ENCODE measurements at places on chromosomes 1 and 21. TPM values are rescaled to one million over a fixed set of nuclear protein-coding genes. Genes with fewer than 3 reads are reported as not detected.

The PTPRU gene
- total RNA-seq, result 10.8 TPM

DNA sequence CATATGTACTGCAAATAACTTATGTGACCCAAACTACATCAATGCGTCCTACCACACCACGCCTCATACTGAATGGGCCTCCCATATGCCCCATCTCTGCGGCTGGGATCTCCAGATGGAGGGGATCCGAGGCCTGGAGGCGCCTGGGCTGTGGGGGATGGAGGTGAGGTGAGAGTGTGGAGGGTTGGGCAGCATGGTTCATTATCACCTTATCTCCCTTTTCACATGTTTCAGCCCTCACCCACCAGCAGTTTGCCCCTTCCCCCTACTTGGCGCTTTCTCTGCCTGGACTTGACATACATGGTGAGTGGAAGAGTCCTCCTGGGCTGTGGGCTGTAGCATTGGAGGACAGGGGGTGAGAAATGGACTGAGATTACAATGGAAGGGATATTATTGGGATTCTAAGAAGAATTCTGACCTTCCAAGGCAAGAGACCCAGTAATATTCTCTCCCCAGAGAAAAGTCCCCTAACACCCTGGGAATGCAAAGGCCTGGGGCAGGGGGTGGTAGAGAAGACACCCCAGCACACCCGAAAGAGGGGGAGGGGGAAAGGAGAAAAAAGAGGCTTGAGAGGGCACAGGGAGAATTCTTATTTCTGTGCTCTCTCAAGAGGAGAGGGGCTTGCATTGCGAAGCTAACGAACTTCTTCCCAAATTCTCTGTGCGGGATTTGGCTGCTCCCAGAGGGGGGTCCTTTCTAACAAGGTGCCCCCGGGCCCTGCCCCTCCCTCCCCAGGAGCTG, 61.4 kb downstream of the MEF2D start:
- no peaks in the 10 kb centered on the region for H3K4me1 ChIP-seq
- H3K27ac ChIP-seq, result no peak overlapping the region
- no peak for DNase-seq
- no peak overlapping the region for H3K4me3 ChIP-seq

GRCh38 chr1:119808491-119808890, 2.8 kb downstream of the REG4 start:
- no peak overlapping the region for H3K27ac ChIP-seq
- DNase-seq, result no peak
- peaks cover 25% of the 10 kb centered on the region for H3K27me3 ChIP-seq
- no peaks in the 10 kb centered on the region for H3K4me1 ChIP-seq

GRCh38 chr1:35603941-35604340, 30.8 kb downstream of the TFAP2E start:
- no peaks in the 10 kb centered on the region for H3K27me3 ChIP-seq
- H3K36me3 ChIP-seq, result peaks cover 60% of the 10 kb centered on the region
- H3K4me3 ChIP-seq, result no peak overlapping the region
- H3K4me1 ChIP-seq, result no peaks in the 10 kb centered on the region

DNA sequence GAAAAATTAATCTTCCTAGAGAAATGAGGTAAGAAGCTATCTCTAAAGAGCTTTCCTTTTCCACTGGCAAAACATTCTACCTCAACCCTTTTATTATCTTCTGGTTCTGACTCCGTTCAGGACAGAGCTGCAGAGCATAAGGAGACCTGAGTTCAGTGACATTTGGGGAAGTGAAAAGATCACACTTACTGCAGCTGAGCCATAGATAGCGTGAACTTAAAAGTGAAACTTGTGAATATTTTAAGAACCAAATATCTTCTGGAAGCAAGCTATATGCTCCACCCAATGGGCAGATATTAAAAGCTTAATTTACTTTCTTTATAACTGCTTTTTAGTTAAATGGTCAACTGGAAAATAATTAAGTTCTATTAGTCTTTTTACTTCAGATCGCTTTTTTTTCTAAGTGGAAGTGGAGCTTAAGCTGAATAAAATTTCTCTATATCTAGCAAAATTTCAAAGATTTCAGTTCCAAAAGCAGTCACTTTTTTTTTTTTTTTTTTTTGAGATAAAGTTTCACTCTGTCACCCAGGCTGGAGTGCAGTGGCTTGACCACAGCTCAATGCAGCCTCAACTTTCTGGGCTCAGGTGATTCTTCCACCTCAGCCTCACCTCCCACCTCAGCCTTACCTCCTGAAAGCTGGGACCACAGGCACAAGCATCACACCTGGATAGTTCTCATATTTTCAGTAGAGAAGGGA, 11.9 kb downstream of the PTPN22 start:
- H3K4me1 ChIP-seq, result no peaks in the 10 kb centered on the region
- no peak overlapping the region for H3K4me3 ChIP-seq
- H3K36me3 ChIP-seq, result no peaks in the 10 kb centered on the region
- H3K27me3 ChIP-seq, result no peaks in the 10 kb centered on the region

GRCh38 chr1:174967845-174968705, 31.7 kb upstream of the CACYBP start:
- H3K4me3 ChIP-seq, result no peak overlapping the region
- H3K36me3 ChIP-seq, result no peaks in the 10 kb centered on the region

DNA sequence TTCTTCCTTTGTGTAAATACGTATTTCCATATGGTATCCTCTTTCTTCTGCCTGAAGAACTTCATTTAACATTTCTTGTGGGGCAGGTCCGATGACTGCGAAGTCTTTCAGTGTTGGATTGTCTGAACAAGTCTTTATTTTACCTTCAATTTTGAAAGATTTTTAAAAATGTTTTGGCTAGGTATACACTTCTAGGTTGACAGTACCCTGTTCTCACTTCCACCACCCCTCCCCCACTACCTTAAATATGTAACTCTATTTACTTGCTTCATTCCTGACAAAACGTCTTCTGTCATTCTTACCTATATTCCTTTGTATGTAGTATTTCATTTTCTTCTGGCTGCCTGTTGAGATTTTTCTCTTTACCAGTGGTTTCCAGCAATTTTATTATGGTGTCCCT, 85.7 kb upstream of the ARTN start:
- H3K36me3 ChIP-seq, result peaks cover 2% of the 10 kb centered on the region
- no peaks in the 10 kb centered on the region for H3K27me3 ChIP-seq
- no peak overlapping the region for H3K27ac ChIP-seq
- no peak overlapping the region for H3K4me3 ChIP-seq

The ADAM30 gene
- not detected for total RNA-seq

- H3K4me1 ChIP-seq, result peaks cover 43% of the 10 kb centered on the region
- H3K36me3 ChIP-seq, result no peaks in the 10 kb centered on the region
- peak; percentile 33 for DNase-seq
- no peaks in the 10 kb centered on the region for H3K27me3 ChIP-seq
Measured at GRCh38 chr21:46098303-46099141, 610 bp downstream of the COL6A2 start.

- H3K27ac ChIP-seq, result no peak overlapping the region
- H3K36me3 ChIP-seq, result no peaks in the 10 kb centered on the region
- no peak for DNase-seq
Measured at GRCh38 chr1:222009105-222009730, 267.3 kb upstream of the DUSP10 start.

- no peaks in the 10 kb centered on the region for H3K27me3 ChIP-seq
- no peaks in the 10 kb centered on the region for H3K36me3 ChIP-seq
- H3K27ac ChIP-seq, result no peak overlapping the region
Measured at GRCh38 chr1:228866468-228866867, 131.2 kb downstream of the RHOU start.

GRCh38 chr21:22890656-22891055, 1892.4 kb downstream of the NCAM2 start:
- H3K36me3 ChIP-seq, result no peaks in the 10 kb centered on the region
- no peak overlapping the region for H3K4me3 ChIP-seq
- no peak for DNase-seq
- H3K27me3 ChIP-seq, result no peaks in the 10 kb centered on the region
- H3K4me1 ChIP-seq, result no peaks in the 10 kb centered on the region

DNA sequence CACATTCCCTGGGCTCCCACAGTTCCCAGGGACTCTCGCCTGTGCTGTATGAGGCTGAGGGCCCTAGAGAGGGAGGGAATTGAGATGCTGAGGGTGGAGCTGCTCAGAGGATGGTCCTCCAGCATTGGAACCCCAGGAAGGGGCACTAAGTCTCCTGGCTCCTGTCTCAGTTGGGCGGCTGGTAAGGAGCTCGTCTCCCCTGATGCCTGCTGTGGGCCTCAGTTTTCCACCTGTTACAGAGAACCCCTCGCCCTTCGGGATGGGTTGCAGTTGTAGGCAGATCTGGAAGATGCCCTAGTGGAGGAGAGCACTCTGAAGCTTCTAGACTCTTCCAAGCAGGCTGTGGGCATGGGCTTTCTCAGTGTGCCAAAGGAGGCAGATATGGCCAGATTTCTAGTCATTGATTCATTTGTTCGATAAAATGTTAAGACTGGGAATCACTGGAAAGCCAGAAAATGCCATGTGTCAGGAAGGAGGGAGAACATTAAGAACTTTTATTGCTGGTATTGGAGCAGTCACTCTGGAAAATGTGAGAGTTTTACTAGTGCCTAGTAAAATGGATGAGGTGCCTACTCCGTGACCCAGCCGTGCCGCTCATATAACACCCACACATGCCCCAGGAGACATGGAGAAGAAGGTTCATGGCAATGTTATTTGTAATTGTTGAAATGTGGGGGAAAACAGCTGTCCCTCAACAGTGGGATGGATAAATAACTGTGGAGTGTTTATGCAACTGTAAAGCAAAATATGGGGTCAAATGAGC, 828 bp upstream of the MYBPH start:
- no peak for DNase-seq
- H3K4me1 ChIP-seq, result peaks cover under 1% of the 10 kb centered on the region
- H3K27ac ChIP-seq, result no peak overlapping the region

The KLF18 gene
- total RNA-seq, result not detected

DNA sequence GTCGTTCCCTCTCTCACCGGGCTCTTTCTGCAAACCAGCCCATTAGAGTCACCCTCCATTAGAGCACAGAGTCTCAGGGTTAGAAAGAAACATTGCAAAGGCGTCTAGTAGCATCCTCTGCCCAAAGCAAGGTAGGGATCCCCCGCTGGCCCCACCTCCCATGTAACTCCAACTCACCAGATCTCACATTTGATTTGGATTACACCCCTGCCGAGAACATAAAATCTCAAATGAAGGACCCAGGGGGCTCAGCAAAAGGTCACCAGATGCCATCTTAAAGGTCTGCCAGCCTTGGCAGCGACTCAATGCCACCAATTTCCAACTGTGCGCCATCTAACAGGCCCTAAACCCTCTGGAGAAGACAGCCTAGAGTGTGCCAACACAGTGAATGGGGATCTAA, 14.1 kb downstream of the C1orf87 start:
- H3K27me3 ChIP-seq, result no peaks in the 10 kb centered on the region
- no peak for DNase-seq
- no peak overlapping the region for H3K4me3 ChIP-seq
- H3K4me1 ChIP-seq, result no peaks in the 10 kb centered on the region
- no peaks in the 10 kb centered on the region for H3K36me3 ChIP-seq

The LCE1E gene
- not detected for total RNA-seq

DNA sequence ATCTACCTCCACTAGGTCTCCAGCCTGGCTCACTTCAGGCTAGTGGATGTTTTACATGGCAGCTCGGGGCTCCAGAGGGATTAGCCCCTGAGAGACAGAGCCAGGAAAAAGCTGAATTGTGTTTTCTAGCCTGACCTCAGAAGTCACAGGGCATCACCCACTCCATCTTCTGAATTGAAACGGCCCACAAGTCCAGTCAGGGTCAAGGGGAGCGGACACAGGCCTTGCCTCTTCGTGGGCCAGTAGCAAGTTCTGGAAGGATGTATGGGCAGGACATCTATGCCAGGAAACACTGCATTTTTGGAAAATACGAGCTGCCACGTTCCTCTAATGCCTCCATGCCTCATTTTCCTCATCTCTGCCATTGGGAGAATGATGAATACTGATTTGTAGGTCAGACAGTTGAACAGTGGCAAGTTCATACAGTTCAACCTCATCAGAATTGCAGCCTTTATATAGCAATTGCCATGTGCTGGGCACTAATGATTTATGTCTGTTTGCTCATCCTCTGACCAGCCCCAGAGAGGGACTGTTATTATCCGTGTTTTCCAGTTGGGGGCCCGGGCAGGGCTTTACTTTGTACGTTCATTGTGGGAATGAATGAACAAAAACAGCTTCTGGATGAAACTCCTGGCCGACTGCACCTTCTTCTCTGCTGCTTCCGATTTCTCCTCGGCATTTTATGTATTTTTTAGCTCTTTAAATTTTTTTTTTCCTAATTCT, 23.2 kb upstream of the PCBP3 start:
- H3K27ac ChIP-seq, result no peak overlapping the region
- DNase-seq, result no peak
- H3K27me3 ChIP-seq, result peaks cover 17% of the 10 kb centered on the region
- H3K4me1 ChIP-seq, result no peaks in the 10 kb centered on the region
- no peaks in the 10 kb centered on the region for H3K36me3 ChIP-seq

- no peaks in the 10 kb centered on the region for H3K36me3 ChIP-seq
- no peaks in the 10 kb centered on the region for H3K4me1 ChIP-seq
- no peak for DNase-seq
- no peaks in the 10 kb centered on the region for H3K27me3 ChIP-seq
Measured at GRCh38 chr1:58062635-58063034, 483.9 kb downstream of the OMA1 start.

DNA sequence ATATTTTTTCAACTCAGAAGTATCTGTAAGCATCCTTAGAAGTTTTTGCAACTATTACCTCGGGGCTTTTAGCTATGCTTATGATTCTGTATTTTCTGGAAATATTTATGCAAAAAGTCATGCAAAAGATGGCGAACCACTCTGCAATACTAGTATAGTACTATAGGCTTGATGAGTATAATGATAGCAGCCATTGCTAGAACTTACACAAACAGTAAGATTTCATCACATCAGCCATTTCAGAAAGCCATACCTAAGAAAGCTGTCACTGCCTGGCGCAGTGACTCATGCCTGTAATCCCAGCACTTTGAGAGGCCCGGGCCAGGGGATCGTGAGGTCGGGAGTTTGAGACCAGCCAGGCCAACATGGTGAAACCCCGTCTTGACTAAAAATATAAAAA, 227.1 kb downstream of the LRRC7 start:
- no peak overlapping the region for H3K4me3 ChIP-seq
- H3K27ac ChIP-seq, result no peak overlapping the region
- H3K36me3 ChIP-seq, result no peaks in the 10 kb centered on the region
- no peaks in the 10 kb centered on the region for H3K27me3 ChIP-seq
- H3K4me1 ChIP-seq, result no peaks in the 10 kb centered on the region
- DNase-seq, result no peak

DNA sequence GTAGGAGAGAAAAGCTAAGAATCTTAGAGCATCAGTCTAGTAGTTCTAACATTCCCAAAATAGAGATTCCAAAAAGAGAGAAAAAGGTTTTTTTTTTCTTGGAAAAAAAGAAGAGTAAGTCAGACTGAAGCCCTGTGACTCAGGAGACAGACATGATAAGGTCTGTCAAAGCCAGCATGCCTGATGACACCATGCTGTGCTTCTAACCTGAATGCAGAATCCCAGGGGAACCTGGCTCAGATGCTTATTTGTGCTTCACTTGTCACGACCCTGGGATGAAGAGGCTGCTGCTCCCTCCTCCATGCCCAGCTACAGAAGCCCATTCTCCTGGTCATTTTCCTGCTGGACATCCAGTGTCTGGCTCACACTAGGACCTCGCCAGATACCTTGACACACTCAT, 44.3 kb downstream of the ERICH3 start:
- H3K27me3 ChIP-seq, result no peaks in the 10 kb centered on the region
- H3K4me3 ChIP-seq, result no peak overlapping the region
- H3K36me3 ChIP-seq, result no peaks in the 10 kb centered on the region
- DNase-seq, result no peak
- no peaks in the 10 kb centered on the region for H3K4me1 ChIP-seq
- H3K27ac ChIP-seq, result no peak overlapping the region

- DNase-seq, result no peak
- H3K36me3 ChIP-seq, result no peaks in the 10 kb centered on the region
- no peak overlapping the region for H3K4me3 ChIP-seq
- H3K4me1 ChIP-seq, result no peaks in the 10 kb centered on the region
- no peaks in the 10 kb centered on the region for H3K27me3 ChIP-seq
- H3K27ac ChIP-seq, result no peak overlapping the region
Measured at GRCh38 chr1:88276163-88276562, 407.9 kb upstream of the PKN2 start.

The MMP23B gene
- total RNA-seq, result 21.5 TPM

The MYCL gene
- 0.67 TPM for total RNA-seq

Data from heart right ventricle (tissue), 16 donors.